ENCODE measurements at places on chromosomes 12 and 14.

GRCh38 chr12:53231921-53232645 is at the start of gene RARG:
RARG (minus strand) TSS chr12:53232209; CDS start chr12:53227545, 4,664 bp downstream.
- DNase-seq = peak; percentile 71

DNA sequence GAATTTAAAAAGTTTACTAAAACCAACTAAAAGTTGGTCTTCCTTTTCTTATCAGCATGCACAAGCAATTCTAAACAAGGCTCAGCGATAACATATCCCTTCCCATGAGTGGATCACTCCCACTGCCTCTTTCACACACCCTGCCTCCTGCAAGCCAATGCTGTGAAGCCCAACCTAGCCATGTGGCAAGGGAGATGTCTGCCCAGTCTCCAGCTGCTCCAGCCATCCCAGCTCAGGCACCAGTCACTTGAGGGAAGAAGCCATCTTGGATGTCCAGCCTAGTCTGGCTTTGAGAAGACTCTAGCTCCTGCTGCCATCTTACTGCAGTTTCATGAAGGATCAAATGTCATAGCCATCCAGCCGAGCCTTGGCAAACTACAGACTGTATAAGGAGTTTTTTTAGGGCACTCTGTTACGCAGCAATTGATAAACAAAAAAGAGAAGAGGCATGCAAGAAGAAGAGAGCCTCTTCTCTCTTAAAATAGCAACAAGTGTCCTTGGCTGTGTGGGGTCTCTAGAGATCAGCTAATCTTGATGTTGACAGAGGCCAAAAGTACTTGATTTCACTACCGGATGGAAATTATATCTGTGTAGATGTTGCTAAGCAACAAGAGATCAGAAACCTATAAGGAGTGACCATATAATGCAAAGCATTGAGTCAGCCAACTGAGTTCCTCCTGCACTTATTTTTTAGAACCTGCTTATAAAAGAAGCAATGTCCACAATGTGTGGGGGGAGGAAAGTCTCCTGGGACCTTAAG is 108.9 kb downstream of the PTCSC3 start:
- no peak for DNase-seq

- DNase-seq = no peak
Measured at GRCh38 chr12:51953089-51953488, 1.6 kb downstream of the ACVR1B start.

GRCh38 chr12:53207042-53207441 is at the start of gene ITGB7:
ITGB7 (minus strand) TSS chr12:53207251; CDS start chr12:53200443, 6,808 bp downstream.
- no peak for DNase-seq

DNA sequence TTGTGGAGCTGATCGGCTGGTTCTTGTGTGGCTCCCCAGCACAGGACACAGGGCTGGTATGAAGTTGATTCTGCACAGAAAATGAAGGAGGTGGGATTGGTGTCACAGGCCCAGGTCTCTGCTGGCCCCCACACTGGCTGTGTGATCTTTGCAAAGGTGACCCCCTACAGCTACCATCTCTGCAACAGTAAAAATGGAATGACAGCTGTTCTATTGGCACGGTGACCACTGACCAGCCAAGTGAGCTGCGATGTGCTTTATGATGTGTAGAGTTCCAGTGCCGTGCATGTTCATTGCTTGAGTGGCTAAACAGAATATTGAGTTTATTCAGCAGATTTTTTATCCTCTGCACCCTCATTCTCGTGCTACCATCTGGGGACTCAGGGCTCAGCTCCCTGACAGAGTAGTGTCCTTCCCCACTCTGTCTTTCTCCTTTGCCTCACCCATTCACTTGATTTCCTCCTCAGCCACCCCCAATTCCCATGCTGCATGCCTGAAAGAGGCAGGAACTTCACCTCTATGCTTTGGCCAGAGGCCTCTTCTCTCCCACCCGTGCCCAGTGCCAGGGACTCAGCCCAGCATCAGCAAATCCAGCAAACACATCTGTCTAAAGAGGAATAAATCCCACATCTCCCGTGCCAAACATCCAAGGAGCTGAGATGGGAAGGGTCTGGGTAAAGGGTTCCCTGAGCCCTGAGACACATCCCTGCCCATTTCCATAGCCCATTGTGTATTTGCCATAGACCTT is 21.2 kb downstream of the C14orf132 start:
- DNase-seq = no peak

- peak; percentile 33 for DNase-seq
Measured at GRCh38 chr12:546920-547845, 87.4 kb downstream of the B4GALNT3 start.

GRCh38 chr12:123960029-123960735 is 12.4 kb downstream of the CCDC92 start:
- no peak for DNase-seq

DNA sequence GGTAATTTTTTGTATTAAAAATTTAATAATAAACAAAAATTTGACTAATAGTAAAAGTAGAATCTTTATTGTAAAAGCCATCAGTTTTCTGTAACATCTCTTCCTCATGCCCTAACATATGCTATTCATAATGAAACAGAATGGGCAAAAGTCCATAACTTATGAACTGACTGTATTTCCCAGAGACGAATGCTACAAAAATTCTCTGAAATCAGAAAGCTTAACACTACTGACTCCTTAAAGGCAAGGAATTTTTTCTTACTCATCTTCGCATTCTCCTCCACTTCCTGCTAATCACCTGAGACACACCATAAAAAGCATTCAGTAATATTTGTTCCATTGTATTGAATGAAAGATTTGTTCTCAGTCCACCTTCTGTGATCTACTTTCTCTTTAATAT is 17.6 kb downstream of the MON2 start:
- DNase-seq = no peak

GRCh38 chr12:106445959-106446358 is 88.4 kb downstream of the POLR3B start:
- DNase-seq = no peak

DNA sequence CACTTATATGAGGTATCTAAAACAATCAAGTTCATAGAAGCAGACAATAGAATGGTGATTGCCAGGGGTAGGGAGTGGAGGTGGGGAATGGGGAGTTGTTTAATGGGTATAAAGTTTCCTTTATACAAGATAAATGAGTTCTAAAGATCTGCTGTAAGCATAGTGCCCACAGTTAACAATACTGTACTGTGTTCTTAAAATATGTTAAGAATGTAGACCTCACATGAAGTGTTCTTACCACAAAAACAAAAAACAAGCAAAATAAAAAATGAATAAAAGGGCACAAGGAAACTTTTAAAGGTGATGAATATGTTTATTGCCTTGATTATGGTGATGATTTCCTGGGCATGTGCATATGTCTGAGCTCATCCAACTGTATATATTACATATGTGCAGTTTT is 211.8 kb downstream of the MSRB3 start:
- no peak for DNase-seq

DNA sequence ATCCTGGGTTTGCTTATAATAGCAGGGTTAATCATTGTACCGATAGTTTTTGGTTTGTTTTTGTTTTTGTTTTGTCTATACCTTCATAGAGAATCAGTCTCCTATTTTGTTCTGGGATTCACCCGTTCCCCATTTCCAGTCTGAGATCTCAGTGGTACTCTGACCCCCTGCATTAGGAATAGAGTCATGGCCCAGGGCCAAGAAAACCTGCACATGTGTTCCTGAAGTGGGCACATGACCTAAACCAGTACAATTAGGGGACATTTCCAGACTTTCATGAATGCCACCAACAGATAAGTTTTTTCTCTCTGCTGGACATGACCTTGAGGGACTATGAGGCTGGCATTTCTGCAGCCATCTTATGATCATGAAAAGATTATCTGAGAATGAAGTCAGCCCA is 52.5 kb downstream of the MRPL42 start:
- no peak for DNase-seq

All from stimulated activated CD8-positive, alpha-beta memory T cell treated with anti-CD3 and anti-CD28 coated beads, Interleukin-15, amount 100 ng/mL, for 4 hours (primary cell).